Central memory CD8-positive, alpha-beta T cell (primary cell): ENCODE measurements at places on chromosomes 11 and 22.

DNA sequence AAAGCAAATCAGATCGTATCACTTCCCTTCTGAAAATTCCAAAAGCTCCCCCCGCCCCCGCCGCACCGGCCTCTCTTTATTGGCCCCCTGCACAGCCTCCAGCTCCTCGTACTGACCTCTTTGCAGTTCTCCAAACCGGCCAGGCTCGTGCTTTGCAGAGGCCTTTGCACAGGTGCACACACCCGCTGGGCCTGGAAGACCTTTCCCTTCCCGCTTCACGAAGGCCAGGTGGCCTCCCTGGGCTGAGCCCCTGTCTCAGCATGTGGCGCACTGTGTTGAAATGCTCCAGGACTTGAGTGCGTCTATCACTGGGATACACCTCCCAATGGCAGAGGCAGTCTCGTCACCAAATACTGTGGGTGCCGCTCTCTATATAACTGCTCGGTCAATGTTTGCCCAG is 13.2 kb upstream of the ADA2 start:
- no peak for DNase-seq

DNA sequence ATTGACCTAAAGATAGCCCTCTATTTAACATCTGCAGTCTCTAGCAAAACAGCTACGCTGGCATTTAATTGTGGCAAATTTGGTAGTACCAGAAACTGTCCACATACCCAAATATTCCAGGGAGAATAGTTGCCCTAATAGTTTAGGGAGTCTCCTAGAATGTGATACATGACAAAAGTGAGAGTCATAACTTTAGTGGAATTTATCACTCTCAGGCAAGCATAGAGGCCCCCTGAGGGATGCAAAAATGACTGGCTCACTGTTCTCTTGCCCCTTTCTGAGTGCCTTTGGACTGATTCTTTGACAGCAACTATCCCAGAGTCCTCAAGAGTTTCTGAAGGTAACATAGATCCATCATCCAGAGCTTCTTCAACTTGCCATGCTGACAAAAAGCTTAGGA is 2.3 kb upstream of the OR51B4 start:
- no peak for DNase-seq

DNA sequence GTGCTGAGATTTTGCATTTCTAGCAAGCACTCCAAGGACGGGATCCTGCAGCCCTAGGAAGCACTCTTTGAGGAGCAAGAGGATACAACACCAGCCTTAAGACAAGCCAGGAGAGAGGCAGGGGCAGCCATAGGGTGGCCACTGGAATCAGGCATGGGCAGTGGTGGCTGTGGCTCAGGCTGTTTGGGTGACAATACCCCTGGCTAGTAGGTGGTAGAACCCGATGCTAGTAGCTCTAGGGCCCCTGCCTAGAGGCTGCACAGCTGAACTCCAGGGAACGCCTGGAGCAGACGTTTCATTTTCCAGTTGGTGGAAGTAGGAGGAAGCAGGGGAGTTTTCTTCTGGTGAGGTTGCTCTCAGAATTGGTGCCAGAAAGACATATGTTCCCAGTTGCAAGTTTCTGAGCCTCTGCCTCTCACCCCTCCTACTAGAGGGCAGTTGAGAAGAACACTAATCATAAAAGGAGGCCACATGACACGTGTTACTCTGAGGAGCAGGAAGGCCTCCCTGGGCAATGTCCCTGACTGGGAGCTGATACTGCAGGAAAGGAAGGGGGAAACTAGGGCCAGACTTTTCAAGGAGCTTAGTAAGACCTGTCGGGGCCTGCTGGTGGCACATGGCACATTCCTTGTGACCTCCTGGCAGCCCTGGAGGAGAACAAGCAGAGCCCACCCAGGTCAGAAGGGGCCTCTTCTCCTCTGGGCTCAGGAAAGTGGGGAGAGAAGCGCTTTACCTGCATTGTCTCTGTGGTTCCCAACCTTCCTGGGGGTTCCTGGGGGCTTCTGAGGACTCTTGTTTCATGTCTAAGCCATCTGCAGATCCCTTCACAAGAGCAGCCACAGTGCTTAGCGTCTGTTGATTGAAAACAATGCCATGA is 56.6 kb upstream of the DRD2 start:
- DNase-seq, result no peak

GRCh38 chr11:116046127-116046526 is 541.9 kb upstream of the CADM1 start:
- DNase-seq, result no peak

DNA sequence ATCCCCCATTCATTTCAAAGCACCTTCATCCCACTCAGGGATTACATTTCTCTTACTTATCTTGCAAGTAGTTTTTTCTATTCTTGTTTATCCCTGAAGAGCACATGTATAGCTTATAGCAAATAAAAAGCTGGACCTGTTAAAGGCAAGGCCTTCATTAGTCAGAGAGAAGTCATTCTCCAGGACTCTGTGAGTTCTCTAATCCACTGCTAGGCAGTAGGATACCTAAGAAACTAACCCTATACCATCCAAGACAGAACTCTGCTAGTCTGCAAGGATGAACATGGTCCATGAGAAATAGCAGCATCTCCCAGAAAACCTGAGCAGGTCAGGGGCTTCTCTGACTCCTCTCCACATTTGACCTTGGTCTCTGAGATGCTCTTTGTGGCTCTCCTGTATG is 104.5 kb downstream of the KIRREL3 start:
- no peak for DNase-seq

DNA sequence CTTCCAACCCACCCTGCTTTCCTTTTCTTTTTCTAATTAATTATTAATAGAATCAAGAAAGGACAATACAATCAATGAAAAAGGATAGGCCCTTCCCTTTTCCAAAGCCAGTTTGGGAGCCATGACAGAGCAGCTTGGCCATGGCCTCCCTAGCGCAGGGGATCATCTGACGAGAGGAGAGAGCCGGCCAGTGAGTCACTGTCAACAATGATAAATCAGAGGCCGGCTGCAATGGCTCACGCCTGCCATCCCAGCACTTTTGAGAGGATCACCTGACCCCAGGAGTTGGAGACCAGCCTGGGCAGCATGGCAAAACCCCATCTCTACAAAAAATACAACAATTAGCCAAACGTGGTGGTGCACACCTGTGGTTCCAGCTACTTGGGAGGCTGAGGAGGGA is 27.5 kb upstream of the KRTAP5-7 start:
- DNase-seq, result no peak

DNA sequence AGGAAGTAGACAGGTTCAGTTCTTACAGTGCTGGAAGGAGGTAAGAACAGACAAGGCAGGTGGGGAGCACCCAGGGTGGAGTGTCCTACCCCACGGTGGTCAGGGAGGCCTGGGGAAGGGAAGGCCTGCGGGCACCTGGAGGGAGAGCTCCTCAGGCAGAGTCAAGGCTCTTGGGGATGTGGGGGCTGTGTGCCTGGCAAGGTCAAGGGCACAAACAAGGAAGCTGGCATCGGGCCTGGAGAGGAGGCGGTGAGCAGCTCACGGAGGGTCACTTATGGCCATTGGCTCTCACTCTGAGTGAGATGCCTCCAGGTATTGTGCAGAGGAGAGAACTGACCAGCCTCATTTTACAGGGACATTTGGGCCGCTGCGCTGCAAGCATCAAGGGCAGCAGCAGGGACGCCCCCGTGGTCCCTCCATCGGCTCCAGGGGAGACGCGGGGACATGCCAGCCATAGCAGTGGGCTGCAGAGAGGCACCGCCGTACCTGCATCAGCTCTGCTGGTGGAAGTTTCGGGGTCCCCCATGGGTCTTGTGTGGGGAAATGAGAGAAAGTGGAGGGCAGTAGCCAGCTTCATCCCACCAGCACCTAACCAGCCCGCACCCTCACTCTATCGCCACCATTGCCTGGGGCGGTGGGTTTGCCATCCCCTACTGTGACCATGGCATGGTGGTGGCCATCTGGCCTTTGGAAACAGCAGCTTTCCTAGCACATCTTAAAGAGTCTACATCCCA is 37.5 kb upstream of the RTL6 start:
- DNase-seq, result no peak

- no peak for DNase-seq
These were observed 173.1 kb upstream of the API5 start for GRCh38 chr11:43138621-43139140.

DNA sequence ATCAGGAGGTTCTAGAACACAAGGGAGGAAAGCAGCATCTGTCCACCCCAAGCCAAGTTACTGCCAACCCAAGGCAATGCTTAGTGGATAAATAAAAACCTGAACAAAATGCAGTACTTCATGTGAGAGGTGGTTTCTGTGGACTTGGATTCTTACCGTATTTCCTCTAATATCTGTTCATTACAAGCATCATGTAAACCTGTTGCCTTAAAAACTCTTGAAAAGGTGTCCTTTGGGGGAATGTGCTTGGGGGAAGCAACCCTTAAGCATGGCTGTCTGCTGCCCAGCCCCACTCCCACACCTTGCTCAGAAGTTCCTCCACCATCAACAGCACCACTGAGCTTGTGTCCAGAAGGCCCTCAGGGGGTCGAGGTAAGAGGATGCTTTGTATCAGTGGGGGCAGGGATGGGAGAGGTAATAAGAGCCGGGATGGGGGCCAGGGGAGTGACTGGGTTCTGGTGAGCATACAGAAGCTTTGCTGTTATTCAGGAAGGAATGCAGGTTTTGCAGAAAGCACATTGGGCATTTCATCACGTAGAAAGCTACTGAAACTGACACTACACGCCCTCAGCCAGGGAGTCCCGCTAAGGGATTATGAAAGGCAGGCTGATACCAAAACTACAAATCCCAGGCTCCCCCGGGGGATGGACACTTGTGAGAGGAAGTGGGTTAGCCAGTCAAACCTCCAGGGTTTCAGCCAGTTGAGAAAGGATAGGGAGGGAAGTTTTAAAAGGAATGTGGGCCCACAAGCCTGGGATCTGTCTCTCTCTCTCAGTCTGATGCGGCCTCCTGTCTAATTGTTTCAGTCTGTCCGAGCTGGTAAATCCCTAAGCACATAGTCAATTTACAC is 52.0 kb downstream of the KCNJ1 start:
- no peak for DNase-seq

DNA sequence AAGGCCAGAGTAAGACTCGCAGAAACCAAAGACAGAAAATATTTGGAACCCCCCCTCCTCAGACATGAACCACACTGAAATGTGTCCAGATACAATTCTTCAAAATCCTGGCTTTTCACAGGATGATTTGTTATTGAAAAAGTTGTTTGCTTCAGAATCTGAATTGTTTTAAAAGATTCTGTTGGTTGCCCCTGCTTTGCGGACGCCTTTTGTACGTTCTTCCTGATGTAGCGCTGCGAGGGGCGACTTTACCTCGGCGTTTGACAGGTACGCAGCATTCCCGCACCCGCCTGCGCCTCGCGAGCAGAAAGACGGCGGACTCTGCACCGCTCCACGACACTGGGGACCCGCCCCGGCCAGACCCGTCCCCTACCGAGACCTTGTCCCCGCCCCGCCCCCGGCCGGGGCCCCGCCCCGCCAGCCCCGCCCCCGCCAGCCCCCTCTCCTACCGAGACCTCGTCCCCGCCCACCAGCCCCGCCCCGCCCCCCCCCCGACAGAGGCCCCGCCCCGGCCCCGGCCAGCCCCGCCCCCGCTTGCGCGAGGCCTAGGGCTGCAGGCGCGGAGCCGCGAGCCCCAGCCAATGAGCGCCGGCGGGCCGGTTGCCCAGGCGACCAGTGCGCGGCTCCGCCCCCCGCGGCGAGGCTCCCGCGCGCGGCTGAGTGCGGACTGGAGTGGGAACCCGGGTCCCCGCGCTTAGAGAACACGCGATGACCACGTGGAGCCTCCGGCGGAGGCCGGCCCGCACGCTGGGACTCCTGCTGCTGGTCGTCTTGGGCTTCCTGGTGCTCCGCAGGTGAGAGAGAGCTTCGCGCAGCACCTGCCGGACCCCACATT is at the start of gene GLB1L2:
Gene GLB1L2 (plus strand): TSS at position 635 of the 835 bp plus-strand sequence. CDS start 74 bp downstream, at position 709.
- peak; percentile 64 for DNase-seq

GRCh38 chr11:70650075-70650909 is 252.0 kb downstream of the CTTN start:
- DNase-seq, result no peak

GRCh38 chr11:20362481-20362880 is 1.0 kb upstream of the HTATIP2 start:
- no peak for DNase-seq
